ENCODE measurements at places on chromosomes 6 and 20.

DNA sequence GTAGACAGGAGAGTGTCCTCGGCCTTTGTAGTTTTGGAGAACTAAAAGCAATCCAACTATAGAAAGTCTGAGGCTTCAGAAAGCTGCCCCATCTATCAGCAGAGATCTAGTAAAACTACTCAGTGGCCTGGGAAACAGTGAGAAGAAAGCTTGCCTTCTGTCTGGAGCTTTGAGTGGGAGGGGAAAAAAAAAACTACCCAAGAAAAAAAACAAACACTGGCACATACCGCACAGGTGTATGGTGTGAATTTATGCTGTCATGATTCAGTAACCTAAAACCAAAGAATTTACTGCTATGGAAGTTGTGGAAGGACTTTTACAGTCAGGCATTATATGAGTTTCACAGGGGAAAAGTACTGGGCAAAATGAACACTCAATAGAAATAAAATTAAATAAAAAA lies 280.5 kb downstream of the ADGRB3 start:
- DNase-seq = no peak

- no peak for DNase-seq
These were observed 184.4 kb downstream of the PRL start for GRCh38 chr6:22112461-22112860.

DNA sequence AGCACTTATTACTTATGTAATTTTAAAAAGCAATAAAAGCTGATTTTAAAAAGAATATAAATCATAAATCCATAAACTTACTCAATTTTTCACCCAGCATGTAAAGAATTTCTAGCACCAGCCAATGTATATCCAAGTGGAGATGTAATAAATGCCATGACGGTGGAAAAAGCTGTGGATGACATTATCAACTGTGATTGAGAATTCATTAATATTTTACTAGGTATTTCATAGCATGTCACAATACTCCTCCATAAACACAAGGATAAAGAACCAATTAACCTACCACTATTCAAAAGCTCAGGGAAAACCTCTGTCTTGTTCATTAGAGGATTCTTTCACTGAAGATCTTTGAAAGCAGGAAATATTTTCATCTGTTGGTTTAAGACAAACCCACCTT lies 13.2 kb downstream of the MMS22L start:
- DNase-seq = no peak

DNA sequence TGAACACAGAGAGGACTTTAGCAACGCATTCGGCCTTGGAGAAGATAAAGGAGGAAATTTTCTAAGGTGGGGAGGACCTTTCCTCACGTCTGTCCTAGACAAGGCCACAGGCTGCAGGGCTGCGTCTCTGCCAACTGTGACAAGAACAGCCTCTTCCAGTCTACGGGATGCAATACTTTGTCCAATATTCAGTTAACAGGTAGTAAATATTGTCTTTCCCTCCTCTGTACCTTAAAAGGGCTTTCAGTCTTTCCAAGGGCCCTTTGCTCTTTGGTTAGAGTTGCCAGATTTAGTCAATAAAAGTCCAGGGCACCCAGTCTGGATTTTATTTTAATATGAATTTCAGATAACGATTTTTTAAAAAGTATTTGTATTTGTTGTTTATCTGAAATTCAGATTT lies 78.2 kb downstream of the ELOVL4 start:
- DNase-seq = no peak

- DNase-seq = no peak
These were observed 9.5 kb downstream of the YWHAB start for GRCh38 chr20:44894959-44895358.

- no peak for DNase-seq
These were observed 20.6 kb downstream of the CNBD2 start for GRCh38 chr20:35988910-35989463.

DNA sequence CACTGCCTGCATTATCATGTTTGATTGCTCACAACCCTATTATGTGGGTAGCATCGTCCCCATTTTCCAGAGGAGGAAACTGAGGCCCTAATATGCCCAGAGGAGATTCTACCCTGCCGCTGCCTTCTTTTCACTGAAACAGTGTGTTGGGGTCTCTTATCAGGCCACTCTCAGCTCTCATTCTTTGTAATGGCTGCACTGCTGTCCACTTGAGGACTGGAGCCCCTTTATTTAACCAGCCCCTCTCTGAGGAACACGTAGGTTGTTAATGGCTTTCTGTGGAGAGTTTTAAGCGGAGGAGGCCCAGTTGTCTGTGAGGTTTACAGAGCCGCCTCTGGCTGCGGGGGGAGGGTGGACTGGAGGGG lies 32.5 kb downstream of the SRC start:
- DNase-seq = no peak

All from natural killer cell treated with Interleukin-12 subunit alpha and Interleukin-12 subunit beta and Interleukin-15 and Interleukin-18, amount 100 ng/mL, for 72 hours (primary cell).